ENCODE measurements at places on chromosomes 1 and 21.

GRCh38 chr1:200973937-200974657 lies 49.4 kb downstream of the KIF21B start:
- no peak for DNase-seq

- DNase-seq: no peak
Measured at GRCh38 chr21:45335761-45336534, 48.3 kb upstream of the POFUT2 start.

DNA sequence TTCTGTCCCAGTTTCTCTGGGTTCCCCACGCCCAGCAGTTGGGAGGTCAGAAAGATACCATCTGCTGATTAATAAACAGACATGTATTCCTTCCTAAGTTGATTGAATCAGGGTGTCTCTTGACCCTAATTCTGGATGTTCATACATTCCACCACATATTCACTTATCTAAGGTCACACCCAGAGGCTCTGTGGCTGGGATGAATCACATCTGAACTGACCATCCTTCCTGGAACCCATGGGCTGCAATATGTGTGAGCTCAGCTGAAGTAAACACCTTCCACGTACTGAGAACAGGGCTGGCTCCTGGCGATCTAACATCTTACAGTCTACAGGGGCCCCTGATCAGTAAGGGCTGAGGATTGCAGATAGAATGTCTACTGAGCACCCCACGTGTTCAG lies 20.5 kb upstream of the TRABD2B start:
- DNase-seq: no peak

DNA sequence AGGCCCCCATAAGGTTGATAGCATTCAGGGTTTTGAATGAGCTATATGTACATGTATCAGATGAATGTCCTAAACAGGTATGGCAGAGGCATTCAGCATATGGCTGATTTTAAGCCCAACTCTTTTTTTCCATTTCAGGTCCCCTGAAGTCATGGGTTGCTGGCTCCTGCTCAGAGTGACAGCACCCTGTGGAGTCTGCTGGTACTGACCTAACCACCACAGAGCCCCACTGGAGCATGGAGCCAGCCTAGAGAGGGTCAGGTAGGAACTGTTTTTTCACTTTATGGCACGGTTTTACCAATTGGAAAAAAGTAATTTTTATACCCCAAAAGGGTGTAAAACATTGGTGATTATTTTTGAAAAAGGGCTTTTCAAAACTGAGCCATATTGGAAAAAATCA lies 82.5 kb upstream of the MPC2 start:
- no peak for DNase-seq

GRCh38 chr1:19055001-19055400 lies 98.5 kb upstream of the IFFO2 start:
- no peak for DNase-seq

Measured in CD8-positive, alpha-beta T cell (primary cell).